ENCODE measurements at places on chromosomes 1 and 21.

- DNase-seq: no peak
Observed at GRCh38 chr1:21707086-21707840, 38.1 kb upstream of the RAP1GAP start.

DNA sequence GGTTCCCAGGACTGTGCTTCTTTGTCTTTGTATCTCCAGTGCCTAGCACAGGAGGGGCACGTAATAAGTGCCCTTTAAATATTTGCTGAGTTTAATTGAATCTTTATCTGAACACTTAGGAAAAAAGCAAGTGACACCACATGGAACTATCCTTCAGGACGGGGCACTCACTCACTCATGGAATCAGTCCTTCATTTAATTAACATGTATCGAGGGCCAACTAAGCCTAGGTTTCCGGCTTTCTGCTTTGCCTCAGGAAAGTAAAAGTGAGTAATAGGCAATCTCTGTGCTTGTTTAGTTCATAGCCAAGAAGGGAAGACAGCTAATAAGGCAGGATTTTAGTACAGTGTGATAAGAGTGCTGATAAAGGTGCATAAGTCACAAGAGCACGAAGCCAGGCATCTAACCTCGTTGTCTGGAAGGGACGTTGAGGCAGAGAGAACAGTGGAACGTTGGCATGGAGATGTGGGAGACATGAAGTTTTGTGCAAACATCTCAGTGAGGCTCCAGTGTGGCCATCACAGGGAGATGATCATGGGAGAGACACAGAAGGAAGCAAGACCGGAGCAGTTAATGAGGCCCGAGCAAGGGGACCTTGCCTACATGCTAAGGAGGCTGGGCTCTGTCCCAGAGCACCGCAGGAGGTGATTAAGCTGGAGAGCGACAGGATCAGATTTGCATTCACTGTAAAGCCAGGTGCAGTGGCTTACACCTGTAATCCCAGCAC lies 54.1 kb upstream of the TRIM67 start:
- DNase-seq: no peak

- no peak for DNase-seq
Observed at GRCh38 chr1:92464588-92465255, 22.0 kb downstream of the GFI1 start.

GRCh38 chr1:224328644-224329043 lies 1.3 kb downstream of the NVL start:
- no peak for DNase-seq

GRCh38 chr1:40786171-40786994 lies 2.8 kb downstream of the KCNQ4 start:
- no peak for DNase-seq

DNA sequence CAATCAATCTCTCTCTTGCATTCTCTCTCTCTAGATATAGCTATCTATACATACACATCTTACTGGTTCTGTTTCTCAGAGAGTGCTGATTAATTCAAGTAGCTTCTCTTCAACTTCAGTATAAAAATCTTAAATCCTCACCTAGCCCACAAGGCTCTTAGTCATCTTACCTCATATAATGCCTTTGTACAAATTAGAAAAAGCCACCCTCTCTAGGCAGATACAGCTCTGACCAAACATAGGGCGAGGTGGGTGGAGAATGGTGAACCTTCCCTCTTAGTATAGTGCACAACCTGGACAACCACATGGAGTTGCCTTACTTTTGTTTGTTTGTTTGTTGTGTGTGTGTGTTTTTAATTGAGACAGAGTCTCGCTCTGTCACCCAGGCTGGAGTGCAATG lies 5.1 kb upstream of the INAVA start:
- DNase-seq: no peak

DNA sequence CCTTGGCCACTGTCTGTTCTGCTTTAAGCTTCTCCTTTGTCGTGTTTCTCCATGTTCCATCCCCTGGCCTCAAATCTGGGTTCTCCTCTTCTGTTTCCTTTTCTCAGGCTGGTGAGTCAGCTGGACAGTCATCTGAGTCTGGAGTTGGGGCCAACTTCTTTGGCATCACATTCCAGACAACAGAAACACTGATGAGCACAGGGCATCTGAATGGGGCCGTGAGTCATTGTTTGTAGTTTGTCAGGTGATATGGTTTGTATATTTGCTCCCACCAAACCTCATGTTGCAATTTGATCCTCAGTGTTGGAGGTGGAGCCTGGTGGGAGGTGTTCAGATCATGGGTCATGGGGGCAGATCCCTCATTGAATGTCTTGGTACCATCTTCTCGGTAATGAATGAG lies 14.3 kb upstream of the OLIG2 start:
- DNase-seq: no peak

DNA sequence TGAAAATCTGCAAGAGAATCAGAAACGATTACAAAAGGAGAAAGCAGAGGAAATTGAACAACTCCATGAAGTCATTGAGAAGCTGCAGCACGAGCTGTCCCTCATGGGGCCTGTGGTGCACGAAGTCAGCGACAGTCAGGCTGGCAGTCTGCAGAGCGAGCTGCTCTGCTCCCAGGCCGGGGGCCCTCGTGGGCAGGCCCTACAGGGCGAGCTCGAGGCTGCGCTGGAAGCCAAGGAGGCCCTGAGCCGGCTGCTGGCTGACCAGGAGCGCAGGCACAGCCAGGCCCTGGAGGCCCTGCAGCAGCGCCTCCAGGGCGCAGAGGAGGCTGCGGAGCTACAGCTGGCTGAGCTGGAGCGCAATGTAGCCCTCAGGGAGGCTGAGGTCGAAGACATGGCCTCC lies 47.5 kb upstream of the DIP2A start:
- DNase-seq: no peak

DNA sequence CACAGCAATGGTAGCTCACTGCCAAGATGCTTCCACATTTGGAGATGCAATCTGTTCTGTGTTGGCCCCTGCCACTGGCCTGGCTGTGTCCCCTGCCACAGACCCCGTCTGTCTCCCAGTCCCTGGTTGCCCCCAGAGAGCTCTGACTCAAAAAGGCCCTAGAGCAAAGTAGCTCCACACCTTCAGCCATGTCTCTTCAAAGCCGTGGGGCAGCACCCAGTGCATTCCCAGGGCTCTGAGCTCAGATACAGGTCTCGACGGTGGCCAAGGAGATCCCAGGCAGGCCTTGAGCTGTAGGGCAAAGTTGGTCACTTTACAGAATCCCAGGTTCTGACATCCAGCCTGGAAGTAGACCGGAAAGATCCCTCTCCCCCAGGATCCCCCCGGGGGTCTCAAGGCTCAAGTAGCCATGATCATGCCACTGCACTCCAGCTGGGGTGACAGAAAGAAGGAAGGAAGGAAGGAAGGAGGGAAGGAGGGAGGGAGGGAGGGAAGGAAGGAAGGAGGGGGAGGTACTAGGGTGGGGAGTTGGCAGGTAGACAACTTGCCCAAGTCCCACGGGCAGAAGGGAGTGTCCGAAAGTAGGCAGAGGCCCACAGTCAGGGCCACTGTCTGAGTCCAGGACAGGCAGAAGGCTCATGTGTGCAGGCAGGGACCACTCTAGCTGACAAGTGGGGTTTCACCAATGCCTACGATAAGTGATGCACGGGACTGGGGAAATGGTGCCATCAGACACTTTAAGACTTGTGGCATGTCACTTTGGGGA lies 4.8 kb upstream of the ARF1 start:
- no peak for DNase-seq

- DNase-seq: peak; percentile 69
Observed at GRCh38 chr1:153545067-153546055, at the start of gene S100A4. Gene S100A4 (minus strand): TSS chr1:153545806. CDS start chr1:153544794, 1,012 bp downstream.

DNA sequence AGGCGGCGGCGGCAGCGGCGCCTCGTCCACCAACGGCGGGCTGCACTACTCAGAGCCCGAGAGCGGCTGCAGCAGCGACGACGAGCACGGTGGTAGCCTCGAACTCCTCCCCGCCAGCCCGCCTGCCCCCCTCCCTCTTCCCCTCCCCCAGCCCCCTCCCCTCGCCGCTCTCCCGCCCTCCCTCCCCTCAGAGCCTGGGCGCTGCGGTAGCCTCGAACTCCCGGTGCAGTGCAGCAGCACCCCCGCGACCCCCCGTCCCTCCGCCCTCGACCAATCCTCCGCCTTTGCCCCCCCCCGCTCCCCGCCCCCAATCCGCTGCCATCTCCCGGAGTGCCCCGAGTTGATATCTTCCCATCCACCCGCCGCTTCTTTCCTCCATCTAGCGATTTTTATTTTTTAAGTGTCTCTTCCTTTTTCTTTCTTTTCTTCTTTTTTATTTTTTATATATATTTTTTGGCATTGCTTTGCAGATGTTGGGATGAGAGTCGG lies 516 bp downstream of the RCOR3 start:
- no peak for DNase-seq

- DNase-seq: peak; percentile 89
Observed at GRCh38 chr1:203649999-203650836, 23.6 kb downstream of the ATP2B4 start.

DNA sequence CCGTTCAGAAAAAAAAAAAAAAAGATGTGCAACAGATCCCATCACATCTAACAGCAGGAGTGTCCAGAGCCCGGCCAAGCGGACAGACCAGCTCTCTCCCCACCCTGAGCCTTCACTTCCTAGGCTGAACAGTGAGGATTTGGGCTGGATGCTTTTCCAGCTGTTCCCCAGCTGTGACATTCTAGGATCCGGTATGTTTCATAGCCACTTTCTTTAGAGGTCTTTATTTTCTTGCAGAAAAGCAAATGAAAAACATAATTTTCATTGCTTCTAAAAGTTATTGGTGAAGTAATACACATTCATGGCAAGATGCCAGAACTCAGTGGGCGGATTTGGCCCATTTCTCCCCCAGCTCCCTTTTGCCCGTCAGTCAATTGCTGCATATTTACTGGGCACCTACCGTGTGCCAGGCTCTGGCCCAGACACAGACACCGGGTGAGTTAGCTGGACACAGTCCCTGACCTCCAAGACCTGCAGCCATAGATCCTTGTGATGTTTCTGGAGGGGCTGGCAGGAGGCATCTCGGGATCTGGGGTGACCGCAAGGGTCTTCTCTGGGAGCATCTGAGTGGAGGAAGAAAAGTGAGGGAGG lies 213.7 kb upstream of the VAMP3 start:
- DNase-seq: no peak

DNA sequence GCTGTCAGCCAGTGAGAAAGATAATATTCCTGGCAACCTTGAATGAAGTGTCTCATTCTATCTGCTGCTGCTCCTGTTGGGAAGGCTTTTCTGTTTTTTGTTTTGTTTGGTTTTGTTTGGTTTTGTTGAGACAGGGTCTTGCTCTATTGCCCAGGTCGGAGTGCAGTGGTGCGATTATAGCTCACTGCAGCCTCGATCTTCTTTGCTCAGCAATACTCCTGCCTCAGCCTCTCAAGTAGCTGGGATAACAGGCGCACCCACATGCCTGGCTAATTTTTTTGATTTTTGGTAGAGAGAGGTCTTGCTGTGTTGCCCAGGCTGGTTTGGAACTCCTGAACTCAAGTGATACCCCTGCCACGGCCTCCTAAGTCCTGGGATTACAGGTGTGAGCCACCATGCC lies 37.6 kb downstream of the BTG3 start:
- no peak for DNase-seq

GRCh38 chr1:87684194-87684593 lies 355.5 kb downstream of the LMO4 start:
- peak; percentile 2 for DNase-seq

- DNase-seq: no peak
Observed at GRCh38 chr1:228164561-228165371, 838 bp upstream of the IBA57 start.

- DNase-seq: peak; percentile 74
Observed at GRCh38 chr1:27632387-27633297, 2.3 kb downstream of the FGR start.

DNA sequence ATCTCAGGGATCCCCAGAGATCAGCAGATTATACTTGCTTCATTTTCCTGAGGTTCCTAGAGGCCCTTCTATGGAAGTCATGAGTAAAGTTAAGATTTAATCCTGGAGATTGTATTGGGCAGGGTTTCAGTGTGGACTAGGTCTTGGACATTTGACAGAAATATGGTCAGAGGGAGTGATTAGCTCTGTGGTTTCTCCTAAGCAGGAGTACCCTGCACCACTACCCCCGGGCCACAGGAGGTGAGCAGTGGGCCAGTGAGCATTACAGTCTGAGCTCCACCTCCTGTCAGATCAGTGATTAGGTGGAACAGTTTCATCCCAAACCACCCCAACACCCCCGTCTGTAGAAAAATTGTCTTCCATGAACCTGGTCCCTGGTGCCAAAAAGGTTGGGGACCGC lies 43.2 kb downstream of the PHACTR4 start:
- no peak for DNase-seq

- no peak for DNase-seq
Observed at GRCh38 chr21:41861255-41861654, 17.9 kb downstream of the PRDM15 start.

DNA sequence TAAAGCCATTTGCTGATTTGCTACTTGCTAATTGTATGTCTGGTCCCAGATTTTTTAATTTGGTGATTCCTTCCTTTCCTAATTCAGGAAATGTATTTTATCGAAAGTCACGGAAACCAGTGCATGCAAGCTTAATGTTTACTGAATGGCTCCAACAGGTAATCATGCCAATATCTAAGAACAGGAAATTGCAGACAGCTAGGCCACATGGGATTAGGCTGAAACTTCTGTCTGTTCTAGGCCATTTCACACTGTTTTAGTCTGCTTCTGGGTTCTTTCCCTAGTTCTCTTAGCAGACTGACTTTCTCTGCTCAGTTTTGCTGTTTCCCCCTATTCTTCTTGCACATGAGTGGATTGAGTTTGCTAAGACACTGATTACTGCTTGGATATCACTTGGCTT lies 111.4 kb downstream of the NTNG1 start:
- no peak for DNase-seq

DNA sequence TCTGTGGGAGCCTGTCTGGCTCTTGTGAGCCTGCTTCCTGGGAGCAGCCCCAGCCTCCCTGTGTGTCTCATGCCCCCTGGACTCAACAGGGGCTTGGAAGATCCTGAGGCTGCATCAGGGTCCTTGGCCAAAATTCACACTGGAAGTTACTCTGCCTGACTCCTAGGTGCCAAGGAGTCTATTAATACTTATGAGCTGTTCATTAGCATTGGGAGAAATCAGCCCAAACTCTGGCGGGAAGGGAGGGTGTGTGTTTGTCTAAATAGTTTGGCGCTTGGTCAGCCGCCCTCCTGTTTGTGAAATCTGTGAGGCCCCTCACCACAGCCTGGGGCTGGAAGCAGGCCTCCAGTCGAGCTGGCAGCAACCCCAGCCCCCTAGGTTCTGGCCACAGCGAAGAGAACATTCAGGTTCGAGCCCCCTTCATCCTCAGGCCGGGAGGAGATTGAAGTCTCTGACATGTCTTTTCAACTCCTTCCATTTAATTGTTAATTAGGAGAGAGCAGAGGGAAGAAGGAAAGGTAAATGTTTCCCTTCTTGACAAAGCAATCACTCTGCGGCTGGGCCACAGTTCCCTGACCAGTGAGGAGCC lies 82.1 kb upstream of the F3 start:
- no peak for DNase-seq

GRCh38 chr1:160077486-160077885 lies 3.9 kb upstream of the KCNJ9 start:
- no peak for DNase-seq
